Activated CD4-positive, CD25-positive, alpha-beta regulatory T cell treated with anti-CD3 and anti-CD28 coated beads, Interleukin-2, amount 50 U/mL, for 16 hours (primary cell): ENCODE measurements at places on chromosomes 13 and 19.

GRCh38 chr13:51524829-51525566 is 59.3 kb upstream of the WDFY2 start:
- no peak for DNase-seq

GRCh38 chr13:67632590-67632989 is 402.5 kb upstream of the PCDH9 start:
- no peak for DNase-seq

DNA sequence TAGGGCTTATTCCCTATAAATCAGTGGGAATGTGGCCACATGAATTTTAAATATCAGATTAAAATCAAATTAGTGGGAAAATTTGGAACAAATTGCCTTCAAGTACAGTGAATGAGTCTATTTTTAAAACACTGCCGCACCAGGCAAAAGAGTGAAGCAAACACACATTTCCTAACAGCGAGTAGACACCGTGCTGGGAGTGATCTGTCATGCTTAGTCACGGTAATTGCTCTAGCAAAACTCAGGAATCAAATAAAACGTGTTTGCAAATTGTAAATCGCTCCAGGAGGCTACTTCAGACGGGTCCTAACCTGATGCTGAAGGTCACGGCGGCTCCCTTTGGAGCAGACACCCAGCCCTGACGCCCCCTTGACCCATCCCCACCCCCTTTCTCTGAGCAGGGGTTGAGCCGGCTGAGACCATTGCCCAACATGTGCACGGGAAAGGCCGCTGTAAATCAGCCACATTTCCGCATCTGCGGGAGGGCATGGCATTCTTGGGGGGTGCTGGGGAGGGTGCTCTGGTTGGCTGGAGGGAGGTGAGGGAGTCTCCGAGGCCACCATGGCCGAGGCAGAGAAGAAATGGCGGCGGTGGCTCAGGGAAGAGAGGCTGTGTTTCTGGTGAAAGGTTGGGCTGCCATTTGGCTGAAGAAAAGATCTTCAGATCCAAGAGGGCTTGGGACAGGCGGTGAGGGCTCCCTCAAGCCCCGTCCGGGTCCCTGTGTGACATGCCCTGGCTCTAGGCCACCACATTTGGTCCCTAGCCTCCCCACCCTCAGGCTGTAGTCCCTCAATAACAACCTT is 8.9 kb downstream of the CEBPA start:
- DNase-seq, result no peak

DNA sequence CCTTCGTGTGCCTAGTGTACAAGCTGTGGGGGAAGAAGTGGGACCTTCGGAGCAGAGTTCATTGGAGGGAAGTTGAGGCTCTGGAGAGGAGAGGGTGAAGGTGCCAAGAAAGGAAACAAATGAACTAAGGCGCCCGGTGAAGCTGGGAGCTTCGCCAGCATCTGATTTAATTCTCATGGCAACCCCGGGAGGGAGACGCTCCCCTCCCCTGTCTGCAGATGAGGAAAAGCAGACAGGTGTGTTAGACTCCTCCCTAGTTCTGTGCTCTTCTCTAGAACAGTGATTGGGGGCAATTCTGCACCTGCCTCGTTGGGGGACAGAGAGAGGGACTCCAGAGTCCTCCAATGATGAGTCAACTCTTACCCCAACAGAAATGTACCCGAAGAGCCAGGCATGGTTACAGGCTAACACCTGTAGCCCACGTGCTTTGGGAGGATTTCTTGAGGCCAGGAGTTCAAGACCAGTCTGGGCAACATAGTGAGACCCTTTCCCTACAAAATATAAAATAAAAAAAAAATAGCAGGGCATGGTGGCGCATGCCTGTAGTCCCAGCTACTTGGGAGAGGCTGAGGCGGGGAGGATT is 4.2 kb downstream of the SSC5D start:
- DNase-seq, result no peak

GRCh38 chr13:37090912-37091311 is 14.6 kb downstream of the CSNK1A1L start:
- DNase-seq, result no peak

DNA sequence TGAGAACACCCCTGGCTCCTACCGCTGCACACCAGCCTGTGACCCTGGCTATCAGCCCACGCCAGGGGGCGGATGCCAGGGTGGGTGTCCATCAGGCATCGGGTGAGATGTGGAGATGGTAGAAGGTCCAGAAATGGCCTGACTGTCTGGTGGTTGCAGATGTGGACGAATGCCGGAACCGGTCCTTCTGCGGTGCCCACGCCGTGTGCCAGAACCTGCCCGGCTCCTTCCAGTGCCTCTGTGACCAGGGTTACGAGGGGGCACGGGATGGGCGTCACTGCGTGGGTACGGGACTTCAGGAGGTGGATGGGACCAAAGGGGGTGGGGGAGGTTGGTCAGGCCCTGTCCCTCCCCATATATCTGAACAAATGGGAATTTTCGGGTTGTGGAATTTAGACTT is 15.8 kb downstream of the LTBP4 start:
- DNase-seq, result no peak

GRCh38 chr13:85254641-85255040 is 544.6 kb downstream of the SLITRK6 start:
- no peak for DNase-seq

DNA sequence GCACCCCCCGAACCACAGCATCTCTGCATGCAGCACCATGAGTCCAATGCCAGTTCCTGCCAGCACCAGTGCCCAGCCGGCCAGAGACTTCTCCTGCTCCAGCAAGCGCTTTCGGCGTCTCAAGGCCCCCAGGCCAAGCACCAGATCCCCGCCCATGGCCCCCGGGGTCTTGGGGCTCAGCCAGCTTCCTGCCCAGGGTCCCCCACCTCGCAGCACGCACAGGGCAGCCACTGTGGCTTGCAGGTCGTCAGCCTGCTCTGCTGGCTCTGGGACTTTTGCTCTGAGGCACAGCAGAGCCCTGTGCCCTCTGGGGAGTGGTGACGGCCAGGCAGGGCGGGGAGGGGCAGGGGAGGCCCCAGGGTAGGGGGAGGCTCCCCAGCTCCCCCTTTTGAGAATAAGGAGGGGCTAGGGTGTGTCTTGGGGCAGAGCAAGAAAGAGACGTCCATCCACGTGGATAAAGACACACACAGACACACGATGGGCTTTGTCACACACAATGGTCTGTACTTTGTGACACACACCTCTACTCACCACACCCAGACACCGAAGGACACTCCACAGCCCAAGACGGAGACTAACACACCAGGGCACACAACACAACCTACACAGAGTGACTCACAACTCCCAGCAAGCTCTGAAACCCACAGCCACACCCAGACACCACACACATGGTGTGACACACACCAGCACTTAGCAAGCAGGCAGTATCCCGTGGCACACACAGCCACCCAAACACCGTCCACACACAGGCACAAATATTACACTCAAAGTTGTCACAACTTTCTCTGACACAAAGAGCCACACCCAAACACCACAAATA is at the start of gene KCNN4:
Gene KCNN4 (minus strand): TSS at position 268 of the 820 bp plus-strand sequence. CDS start 112 bp downstream, at position 156.
- peak; percentile 52 for DNase-seq

- no peak for DNase-seq
Observed at GRCh38 chr13:51271528-51272085, 49.4 kb downstream of the FAM124A start.

DNA sequence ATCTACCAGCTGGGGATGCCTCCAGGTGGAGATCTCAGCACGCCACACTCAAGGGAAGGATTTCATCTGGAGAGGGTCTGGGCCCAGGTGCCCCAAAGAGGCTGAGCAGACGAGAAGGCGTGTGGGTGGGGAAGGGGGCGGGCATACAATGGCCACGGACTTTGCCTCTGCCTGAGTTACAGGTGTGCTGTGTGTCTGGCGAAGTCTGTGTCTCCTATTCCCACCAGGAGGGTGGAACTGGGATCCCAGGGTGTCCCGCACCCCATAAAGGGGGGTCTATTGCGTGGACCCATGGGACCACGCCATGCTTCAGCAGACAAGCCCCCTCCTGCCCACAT is 3.6 kb downstream of the TLE2 start:
- DNase-seq, result no peak

- no peak for DNase-seq
Observed at GRCh38 chr13:23680845-23681669, 110.8 kb downstream of the TNFRSF19 start.

GRCh38 chr13:66853564-66853963 is 376.6 kb downstream of the PCDH9 start:
- no peak for DNase-seq

GRCh38 chr19:6693681-6694080 is 23.7 kb upstream of the TNFSF14 start:
- no peak for DNase-seq

DNA sequence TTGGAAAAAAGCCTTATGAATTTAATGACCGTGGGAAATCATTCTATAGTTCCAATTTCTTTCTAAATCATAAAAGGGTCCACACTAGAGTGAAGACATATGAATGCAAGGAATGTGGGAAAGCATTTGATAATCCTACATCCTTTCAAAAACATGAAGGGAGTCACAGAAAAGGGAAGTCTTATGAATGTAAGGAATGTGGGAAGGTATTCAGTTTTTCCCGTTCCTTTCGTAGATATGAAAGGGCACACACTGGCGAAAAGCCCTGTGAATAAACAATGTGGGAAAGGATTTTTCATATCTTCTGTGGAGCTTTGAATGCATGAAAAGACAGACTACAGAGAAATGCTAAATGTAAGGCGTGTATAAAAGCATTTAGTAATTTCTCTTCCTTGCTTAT is 27.0 kb downstream of the ZNF20 start:
- DNase-seq, result no peak

GRCh38 chr13:84821261-84821660 is 939.0 kb upstream of the SLITRK1 start:
- no peak for DNase-seq

GRCh38 chr13:37602733-37603381 is 4.3 kb upstream of the POSTN start:
- no peak for DNase-seq

DNA sequence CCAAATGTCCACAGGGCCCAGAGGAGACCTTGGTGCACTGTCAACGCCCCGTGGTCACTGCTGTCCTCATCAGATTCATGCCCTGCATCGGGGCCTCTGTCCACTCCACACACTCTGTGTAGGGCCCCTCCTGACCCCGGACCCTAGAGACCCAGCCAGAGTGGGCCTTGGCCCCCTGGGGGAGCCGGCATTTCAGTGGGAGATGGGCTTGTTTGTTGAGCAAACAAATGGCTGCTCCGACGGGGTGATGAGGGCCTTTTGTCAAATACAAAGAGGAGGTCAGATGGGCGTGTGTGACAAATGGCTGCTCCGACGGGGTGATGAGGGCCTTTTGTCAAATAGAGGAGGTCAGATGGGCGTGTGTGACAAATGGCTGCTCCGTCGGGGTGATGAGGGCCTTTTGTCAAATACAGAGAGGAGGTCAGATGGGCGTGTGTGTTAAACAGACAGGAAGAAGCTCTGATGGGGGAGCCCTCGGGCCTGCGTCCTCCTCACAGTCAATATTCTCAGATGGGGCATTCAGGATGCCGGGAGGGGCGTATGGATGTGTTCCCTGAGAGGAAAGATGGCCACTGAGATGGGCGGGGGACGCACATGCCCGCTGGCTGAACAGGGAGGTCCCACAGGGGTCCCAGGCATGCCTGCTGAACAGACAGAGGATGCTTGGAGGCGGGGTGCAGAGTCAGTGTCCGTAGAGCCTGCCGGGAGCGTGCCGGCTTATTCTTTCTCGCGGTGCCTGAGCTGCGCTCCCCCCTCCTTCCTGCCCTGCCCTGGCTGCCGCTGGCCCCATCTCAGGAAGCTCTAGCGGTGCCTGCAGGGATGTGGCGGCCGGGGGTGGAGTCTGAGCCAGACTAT is 36.3 kb downstream of the SMIM24 start:
- no peak for DNase-seq

DNA sequence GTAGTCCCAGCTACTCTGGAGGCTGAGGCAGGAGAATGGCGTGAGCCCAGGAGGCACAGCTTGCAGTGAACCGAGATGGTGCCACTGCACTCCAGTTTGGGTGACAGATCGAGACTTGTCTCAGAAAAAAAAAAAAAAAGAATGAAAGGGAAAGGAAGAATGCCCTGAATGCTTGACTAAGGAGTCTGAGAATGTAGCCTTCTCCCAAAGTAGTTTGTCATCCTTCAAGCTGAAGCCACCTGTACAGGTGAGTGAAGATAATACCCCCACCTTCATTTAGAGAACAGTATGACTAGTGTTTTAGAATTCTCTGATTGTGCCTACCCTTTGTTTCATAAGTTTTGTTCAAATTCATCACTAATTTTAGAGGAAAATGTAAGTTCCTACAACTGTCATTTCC is 5.9 kb downstream of the RCBTB1 start:
- no peak for DNase-seq

- no peak for DNase-seq
Observed at GRCh38 chr13:28707629-28708427, 10.9 kb downstream of the SLC46A3 start.

- DNase-seq, result no peak
Observed at GRCh38 chr13:30429721-30430694, 7.7 kb downstream of the UBE2L5 start.

DNA sequence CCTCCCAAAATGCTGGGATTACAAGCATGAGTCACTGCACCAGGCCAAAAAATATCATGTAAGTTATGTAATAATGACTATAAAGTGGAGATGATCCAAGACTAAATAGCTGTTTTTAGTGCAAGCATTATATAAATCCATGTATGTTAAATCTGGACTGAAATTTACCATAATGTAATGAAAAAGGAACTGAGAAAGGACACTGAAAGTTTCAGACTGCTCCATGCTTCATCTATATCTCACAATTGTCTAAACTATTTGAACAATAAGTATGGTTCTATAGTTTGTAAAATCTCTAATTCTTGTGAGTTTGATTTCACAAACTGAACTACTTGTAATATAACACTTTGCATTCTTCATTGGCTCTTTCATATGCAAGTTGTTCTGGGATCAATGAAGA is 2299.5 kb downstream of the PCDH9 start:
- DNase-seq, result no peak

DNA sequence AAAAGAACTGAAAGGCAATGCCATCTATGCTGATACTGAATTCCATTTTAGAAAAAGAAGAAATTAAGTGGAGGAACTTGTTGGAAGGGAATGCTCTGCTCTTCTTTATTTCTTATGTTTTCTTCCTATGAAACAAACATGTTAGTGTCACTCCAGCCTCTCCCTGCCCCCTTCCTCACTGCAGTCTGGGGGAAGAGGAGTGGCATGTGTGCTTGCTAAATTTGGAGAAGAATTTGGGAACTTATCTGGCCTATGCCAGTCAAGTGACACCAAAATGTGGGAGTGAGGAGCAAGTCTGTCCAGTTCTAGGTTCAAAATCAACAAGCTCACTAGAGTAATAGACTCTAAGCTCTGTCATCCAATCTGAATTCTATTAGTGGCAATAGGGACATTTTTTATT is 214.6 kb downstream of the RBM26 start:
- DNase-seq, result no peak

GRCh38 chr13:106140476-106140875 is 395.0 kb downstream of the EFNB2 start:
- no peak for DNase-seq
